ENCODE measurements at places on chromosomes 16 and 17. TPM values are rescaled to one million over a fixed set of nuclear protein-coding genes. Genes with fewer than 3 reads are reported as not detected.

- H3K4me1 ChIP-seq = no peaks in the 10 kb centered on the region
- H3K27me3 ChIP-seq = no peaks in the 10 kb centered on the region
- H3K36me3 ChIP-seq = no peaks in the 10 kb centered on the region
- no peak for DNase-seq
These were observed 101.0 kb upstream of the CNTNAP4 start for GRCh38 chr16:76176153-76176552.

DNA sequence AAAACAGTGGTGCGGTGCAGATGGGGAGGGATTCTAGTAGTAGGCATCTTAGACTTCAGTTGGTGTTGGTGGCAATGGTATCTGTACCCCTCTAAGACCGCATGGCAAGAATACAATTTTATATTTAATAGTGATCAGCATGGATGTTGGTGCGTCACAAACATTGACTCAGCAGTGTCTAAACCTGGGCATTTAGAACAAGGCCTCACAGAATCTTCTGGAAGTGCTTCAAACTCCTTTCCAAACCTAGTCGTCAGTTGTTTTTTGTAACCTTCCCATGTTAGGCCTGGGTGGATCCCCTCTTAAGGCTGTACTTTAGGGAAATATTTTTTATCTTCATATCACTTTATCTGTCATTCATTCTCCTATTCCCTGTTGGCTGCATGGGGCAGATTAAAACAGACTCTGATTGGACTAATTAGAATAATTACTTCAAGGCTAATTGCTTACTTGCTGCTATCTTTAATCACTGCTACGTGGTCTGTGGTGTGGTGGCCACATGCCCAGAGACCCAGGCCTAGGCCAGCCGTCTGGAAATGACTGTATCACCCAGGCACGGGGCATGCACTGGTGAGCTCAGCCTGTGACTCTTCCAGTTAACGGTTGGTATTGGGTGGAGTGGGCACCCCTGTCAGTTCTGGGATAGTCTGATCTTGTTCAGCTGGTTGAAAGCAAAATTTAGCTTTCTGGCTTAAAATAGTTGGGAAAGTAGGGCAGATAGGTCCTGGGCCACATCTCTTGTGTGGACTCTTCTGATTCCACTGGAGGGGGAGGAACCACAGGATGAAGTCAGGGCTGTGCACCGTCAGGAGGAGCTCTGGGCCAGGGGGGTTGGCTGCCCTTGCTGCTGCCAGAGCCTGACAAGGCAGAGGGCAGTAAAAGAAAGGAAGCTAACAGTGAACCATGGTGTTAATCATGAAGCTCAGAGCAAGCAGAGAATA lies 4.5 kb downstream of the ALKBH5 start:
- H3K4me3 ChIP-seq = no peak overlapping the region
- DNase-seq = no peak
- peak overlapping the region; percentile 65 for H3K27ac ChIP-seq
- peaks cover 47% of the 10 kb centered on the region for H3K4me1 ChIP-seq

ABCA9 gene
- 2.0 TPM for total RNA-seq

- no peak for DNase-seq
- no peaks in the 10 kb centered on the region for H3K4me1 ChIP-seq
- H3K27ac ChIP-seq = no peak overlapping the region
These were observed 3.9 kb upstream of the TMEM114 start for GRCh38 chr16:8594149-8594666.

ARHGAP44 gene
- 8.4 TPM for total RNA-seq

DNA sequence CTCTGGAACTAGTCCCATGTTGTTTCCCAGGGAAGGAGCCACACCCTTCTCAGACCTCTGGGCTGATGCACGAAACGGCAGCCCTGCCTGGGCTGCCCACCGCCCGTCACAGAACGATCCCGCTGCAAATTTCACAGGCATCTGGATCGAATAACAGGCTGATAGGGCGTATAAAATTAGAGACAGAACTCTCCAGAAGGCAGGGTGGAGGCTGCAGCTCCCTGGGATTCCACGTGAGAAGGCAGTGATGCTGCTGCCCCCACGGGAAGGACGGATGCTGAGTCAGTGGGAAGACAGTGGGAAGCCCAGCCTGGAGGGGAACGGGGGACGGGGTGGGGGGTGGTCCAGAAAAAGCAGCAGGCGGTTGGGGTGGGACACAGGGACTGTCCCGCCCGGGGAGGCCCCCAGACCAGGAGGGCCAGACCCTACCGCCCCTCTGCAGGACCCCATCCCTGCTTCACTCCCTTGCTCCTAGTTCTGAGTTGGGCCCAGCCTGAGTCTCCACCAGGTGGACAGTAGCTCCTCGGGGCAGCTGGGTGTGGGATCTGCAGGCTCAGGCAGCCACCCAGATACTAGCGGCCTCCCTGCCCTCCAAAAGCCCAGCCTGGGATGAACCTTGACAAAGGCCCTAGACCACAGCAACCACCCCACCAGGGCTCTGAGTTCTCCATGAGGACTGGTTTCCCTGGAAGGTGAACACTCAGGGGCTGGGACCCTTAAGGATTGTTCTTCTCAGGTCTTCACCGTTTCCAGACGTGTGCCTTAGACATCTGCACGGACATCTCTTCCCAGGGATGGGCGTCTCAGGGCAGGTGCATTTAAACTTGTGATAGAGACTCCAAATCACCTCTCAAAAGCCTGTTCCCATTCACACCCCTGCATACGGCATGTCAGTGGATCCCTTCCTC lies 117.8 kb downstream of the METRNL start:
- no peak overlapping the region for H3K4me3 ChIP-seq
- H3K36me3 ChIP-seq = no peaks in the 10 kb centered on the region
- H3K27me3 ChIP-seq = no peaks in the 10 kb centered on the region
- peak; percentile 60 for DNase-seq
- H3K4me1 ChIP-seq = no peaks in the 10 kb centered on the region

DNA sequence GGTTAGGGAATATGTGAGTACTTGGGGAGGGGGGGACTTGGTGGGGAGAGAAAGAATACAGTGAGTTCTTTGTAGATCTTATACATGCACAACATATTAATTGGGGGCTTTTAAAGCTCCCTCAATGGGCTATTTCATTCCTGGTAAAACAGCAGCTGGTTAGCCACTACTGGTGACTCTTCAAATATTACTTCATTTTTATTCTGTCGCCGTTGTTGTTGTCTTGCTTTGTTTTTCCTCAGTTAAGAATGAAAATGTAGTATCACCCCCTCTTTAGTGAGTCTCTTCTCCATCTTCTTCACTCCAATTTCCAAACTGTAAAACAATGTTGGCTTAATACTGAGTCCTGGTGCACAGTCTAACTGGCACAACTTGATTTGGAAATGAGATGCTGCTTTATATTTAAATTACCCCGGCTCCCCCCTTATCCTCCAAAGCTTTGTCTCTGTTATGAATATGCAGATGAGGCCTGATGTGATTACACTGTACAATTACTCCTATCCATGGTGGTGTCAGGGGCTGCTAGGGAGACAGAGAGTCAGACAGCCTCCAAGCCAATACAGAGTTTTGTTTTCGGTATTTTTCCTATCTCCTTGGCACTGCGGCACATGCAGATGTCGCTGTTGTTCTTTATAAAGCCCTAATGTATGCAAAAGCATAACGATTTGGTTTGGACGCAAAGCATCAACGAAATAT lies 256.9 kb upstream of the PMFBP1 start:
- H3K27ac ChIP-seq = no peak overlapping the region
- no peaks in the 10 kb centered on the region for H3K27me3 ChIP-seq
- no peak for DNase-seq
- H3K36me3 ChIP-seq = no peaks in the 10 kb centered on the region
- no peak overlapping the region for H3K4me3 ChIP-seq

TBC1D28 gene
- not detected for total RNA-seq

DNA sequence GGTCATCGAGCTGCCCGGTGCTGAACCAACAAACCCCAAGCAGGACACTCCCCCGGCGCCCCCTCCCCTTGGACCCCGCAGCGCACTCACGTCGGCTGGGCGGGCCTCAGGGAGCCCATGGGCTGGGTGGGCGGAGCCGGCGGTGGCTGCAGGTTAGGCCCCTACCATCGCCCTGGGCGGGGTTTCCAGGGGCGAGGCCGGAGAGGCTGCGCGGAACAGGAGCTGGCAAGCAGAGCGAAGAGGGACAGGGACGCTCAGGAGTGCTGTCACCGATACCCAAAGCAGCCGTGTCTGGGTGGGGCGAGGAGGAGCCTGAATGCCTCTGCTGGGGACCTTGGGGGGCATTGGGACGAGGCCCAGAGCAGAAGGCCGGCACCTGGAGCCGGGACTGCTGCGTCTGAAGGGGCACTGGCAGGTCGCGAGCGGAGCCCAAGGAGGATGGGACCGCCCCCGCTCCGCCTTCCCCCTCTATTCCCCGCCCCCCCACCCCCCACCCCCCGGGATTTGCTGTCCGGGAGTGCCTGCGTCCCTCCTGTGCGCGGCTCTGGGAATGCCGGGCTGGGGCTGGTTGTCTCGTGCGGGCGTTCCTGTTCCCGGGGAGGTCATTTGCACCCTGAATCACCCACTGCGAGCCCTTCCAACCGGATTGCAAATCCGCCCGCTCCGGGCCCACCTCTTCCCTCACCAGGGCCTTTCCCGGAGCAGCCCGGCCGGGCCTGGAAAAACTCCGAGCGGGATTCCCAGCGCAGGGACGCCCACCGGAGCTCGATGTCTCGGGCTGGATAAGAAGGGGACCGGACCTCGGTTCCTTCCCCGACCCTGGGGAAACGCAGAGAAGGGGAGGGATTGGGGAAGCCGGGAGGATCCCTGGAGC lies 902 bp downstream of the ARHGAP27 start:
- H3K4me3 ChIP-seq = peak overlapping the region; percentile 55
- H3K36me3 ChIP-seq = peaks cover 2% of the 10 kb centered on the region
- peaks cover 14% of the 10 kb centered on the region for H3K27me3 ChIP-seq
- H3K27ac ChIP-seq = no peak overlapping the region

RSKR gene
- total RNA-seq = 10.2 TPM

- no peak overlapping the region for H3K4me3 ChIP-seq
- no peak for DNase-seq
- no peaks in the 10 kb centered on the region for H3K27me3 ChIP-seq
- no peak overlapping the region for H3K27ac ChIP-seq
- H3K4me1 ChIP-seq = no peaks in the 10 kb centered on the region
- H3K36me3 ChIP-seq = no peaks in the 10 kb centered on the region
These were observed 202.0 kb upstream of the CPHXL start for GRCh38 chr16:75928295-75928694.

DNA sequence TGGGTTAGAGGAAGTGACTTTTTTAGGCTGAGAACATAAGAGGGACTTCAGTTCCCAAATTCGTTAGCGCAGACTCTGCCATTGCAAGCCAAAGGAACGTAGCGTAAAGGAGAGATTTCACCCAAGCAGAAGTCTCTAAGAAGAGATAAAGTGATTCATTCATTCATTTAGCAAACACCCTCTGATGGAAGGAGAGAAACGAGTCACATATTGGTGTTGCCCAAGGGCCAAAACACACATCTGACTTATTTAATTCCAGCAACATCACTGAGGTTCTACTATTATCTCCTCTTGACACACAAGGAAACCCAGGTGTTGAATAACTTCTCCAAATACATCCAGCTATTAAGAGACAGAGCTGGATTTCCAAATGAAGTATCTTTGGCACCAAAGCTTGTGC lies 85.7 kb upstream of the CACNG3 start:
- H3K27me3 ChIP-seq = no peaks in the 10 kb centered on the region
- H3K4me1 ChIP-seq = no peaks in the 10 kb centered on the region
- DNase-seq = no peak

GRCh38 chr17:62595484-62595883 lies 32.0 kb upstream of the MRC2 start:
- peaks cover 6% of the 10 kb centered on the region for H3K4me1 ChIP-seq
- no peak overlapping the region for H3K27ac ChIP-seq
- no peak for DNase-seq
- no peaks in the 10 kb centered on the region for H3K27me3 ChIP-seq
- H3K4me3 ChIP-seq = no peak overlapping the region
- H3K36me3 ChIP-seq = peaks cover 20% of the 10 kb centered on the region

MYH3 gene
- 2.9 TPM for total RNA-seq

- no peaks in the 10 kb centered on the region for H3K27me3 ChIP-seq
- DNase-seq = peak; percentile 72
These were observed 17.8 kb downstream of the PFAS start for GRCh38 chr17:8266648-8267479.

SLC12A3 gene
- 5.4 TPM for total RNA-seq

- H3K27ac ChIP-seq = no peak overlapping the region
- H3K4me1 ChIP-seq = no peaks in the 10 kb centered on the region
- no peak for DNase-seq
- H3K36me3 ChIP-seq = no peaks in the 10 kb centered on the region
- no peaks in the 10 kb centered on the region for H3K27me3 ChIP-seq
These were observed 309.2 kb downstream of the MAP2K6 start for GRCh38 chr17:69723741-69724140.

DNA sequence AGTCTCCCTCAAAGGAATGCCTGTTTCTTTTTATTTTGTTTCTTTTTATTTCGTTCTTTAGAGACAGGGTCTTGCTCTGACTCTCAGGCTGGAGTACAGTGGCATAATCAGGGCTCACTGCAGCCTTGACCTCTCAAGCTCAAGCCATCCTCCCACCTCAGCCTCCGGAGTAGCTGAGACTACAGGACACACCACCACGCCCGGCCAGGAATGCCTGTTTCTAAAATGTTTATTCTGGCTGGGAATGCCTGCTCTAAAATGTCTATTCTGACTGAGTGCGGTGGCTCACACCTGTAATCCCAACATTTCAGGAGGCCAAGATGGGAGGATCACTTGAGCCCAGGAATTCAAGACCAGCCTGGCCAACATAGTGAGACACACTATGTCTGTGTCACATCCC lies 2.5 kb upstream of the MMP28 start:
- H3K4me3 ChIP-seq = no peak overlapping the region
- no peak for DNase-seq

SMPD3 gene
- total RNA-seq = 0.72 TPM

- no peaks in the 10 kb centered on the region for H3K36me3 ChIP-seq
- DNase-seq = no peak
- no peak overlapping the region for H3K4me3 ChIP-seq
- no peak overlapping the region for H3K27ac ChIP-seq
- H3K4me1 ChIP-seq = no peaks in the 10 kb centered on the region
- no peaks in the 10 kb centered on the region for H3K27me3 ChIP-seq
These were observed 201.7 kb downstream of the KATNIP start for GRCh38 chr16:27751676-27752075.

KRT32 gene
- not detected for total RNA-seq

TAT gene
- total RNA-seq = not detected

HCRT gene
- total RNA-seq = not detected

- no peaks in the 10 kb centered on the region for H3K27me3 ChIP-seq
- peak; percentile 51 for DNase-seq
- H3K36me3 ChIP-seq = no peaks in the 10 kb centered on the region
- no peak overlapping the region for H3K4me3 ChIP-seq
- no peaks in the 10 kb centered on the region for H3K4me1 ChIP-seq
- H3K27ac ChIP-seq = no peak overlapping the region
These were observed 21.5 kb upstream of the PSMD7 start for GRCh38 chr16:74275031-74275636.

- no peaks in the 10 kb centered on the region for H3K4me1 ChIP-seq
- H3K4me3 ChIP-seq = no peak overlapping the region
- no peaks in the 10 kb centered on the region for H3K27me3 ChIP-seq
These were observed 201.1 kb upstream of the ASIC2 start for GRCh38 chr17:33494151-33494550.

- no peaks in the 10 kb centered on the region for H3K27me3 ChIP-seq
- H3K4me1 ChIP-seq = no peaks in the 10 kb centered on the region
- no peaks in the 10 kb centered on the region for H3K36me3 ChIP-seq
- DNase-seq = no peak
These were observed 226.2 kb upstream of the ZFHX3 start for GRCh38 chr16:73274140-73274539.

ORC6 gene
- total RNA-seq = 0.94 TPM

CMTM2 gene
- total RNA-seq = 0.25 TPM
